ENCODE measurements at places on chromosomes 7 and 10.

- no peak for DNase-seq
Measured at GRCh38 chr10:70267161-70267933, 16.5 kb downstream of the NPFFR1 start.

GRCh38 chr7:83410989-83411591 lies 237.8 kb downstream of the SEMA3E start:
- DNase-seq: no peak

DNA sequence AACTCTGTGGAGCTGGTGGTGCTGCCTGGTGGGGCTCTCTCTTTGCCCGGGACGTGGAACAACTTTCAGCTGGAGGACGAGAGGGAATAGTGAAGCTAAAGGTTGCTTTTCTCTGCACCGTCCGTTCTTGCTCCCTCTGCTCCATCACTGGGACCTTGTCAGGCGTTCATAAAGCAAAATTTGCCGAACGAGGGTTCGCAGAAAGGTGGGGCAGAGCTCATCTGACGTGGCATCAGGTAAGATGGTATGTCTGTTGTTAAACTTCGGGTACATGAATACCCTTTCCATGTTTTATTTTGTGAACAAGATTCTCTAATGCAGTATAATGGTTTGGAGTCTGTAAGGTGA lies 416 bp downstream of the BBS9 start:
- DNase-seq: no peak

GRCh38 chr10:13161857-13162271 lies 506 bp downstream of the MCM10 start:
- DNase-seq: no peak

GRCh38 chr10:22643116-22643515 lies 71.3 kb downstream of the PIP4K2A start:
- no peak for DNase-seq

DNA sequence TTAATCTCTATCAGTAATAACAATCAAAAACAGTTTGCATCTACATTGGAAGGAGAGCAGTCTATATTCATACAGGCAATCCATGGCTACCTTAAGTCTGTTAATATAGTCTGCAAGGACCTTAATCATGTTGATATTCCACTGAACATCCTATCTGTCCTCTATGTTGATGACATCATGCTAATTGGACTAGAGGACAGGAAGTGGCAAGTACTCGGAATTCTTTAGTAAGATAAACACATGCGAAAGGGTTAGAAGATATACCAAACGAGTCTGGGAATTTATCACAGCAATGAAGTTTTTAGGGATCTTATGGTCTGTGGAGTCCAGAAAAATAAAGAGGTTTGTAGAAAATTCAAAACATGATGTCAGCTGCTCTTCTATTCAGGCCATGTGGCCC lies 11.3 kb upstream of the SAMD9L start:
- no peak for DNase-seq

- no peak for DNase-seq
Measured at GRCh38 chr10:61965703-61966395, 64.3 kb downstream of the ARID5B start.

GRCh38 chr10:6995341-6995740 lies 415.3 kb upstream of the PRKCQ start:
- DNase-seq: no peak

DNA sequence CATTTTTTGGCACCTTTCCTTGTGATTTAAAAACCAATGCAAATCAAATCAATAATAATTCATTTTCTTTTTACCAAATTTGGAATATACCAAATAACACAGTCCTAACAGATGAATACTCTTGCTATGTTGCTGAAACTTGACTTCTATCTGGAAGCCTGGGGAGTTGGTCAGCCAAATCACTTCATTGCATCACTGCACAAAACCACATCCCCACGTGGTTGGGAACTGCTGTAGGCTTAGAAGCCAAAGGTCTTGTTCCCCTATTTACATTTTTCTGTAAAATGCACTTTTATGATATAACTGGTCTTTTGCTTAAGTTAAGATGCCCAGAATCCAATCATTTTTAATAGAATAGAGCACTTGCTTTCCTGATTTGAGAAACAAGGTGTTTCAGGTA lies 15.2 kb downstream of the GPR85 start:
- DNase-seq: no peak

DNA sequence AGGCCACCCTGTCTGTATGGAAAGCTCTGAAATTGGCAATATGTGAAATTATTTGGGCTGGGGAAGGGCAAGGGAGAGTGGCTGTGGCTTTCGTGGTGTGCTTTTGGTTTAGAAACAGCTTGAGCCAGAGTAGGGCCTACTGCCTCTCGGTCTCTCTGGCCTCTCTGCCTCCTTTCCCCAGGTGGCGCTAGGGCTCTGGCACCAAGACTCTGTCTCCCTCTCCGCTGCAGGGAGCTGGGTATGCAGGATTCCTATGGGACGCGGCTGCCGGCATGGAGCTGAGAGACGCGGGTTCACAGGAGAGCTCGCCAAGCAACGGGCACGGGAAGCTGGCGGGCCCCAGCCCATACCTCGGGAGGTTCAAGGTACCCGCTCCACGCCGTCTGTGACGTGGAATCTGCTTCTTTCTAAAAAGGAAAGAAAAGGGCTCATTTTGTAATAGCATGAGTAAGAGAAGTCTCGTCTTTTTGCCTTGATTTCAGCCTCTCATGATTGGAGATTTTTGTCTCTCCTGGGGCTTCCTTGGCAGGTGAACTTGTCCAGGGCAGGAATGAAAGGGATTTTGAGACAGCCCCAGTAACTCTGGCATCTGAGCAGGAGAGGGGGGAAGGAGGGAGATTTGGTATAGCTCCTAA lies 105.1 kb upstream of the ANLN start:
- no peak for DNase-seq

DNA sequence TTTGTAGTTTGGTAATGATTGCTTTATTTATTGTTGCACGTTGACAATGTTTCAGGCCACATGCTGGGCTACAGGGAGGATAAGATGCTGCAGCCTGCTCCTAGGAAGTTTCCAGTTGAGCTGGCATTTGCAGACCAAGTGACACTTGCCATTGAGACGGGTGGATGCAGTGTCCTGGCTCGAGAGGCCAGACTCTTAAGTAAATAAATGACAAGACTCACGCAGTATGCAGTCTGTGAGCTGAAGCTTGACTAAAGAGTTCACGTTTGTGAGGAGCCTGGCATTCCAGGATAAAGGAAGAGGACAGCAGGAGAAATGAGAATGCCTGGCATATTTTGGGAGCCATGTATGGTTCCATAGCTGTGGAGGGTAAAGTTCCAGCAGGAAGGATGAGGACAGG lies 105.8 kb downstream of the BAMBI start:
- no peak for DNase-seq

DNA sequence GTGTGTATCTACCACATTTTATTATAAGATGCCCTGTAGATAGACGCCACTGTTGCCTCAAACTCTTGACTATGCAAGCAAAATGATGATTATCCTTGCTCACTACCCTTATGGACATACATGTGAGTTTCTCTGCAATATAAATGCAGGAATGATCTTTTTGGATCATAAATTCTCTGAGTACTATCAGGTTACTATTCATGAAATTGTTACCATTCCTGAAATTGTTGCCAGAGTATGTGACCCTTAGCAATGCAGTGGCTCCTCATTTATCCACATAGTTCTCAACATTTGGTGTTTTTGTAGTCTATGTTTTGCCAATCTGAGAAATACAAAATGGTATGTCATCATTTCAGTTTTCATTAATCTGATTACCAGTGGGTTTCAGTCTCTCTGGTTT lies 166.2 kb upstream of the FAM3C start:
- DNase-seq: no peak

GRCh38 chr10:72297281-72297804 lies 23.6 kb downstream of the DDIT4 start:
- DNase-seq: peak; percentile 77

DNA sequence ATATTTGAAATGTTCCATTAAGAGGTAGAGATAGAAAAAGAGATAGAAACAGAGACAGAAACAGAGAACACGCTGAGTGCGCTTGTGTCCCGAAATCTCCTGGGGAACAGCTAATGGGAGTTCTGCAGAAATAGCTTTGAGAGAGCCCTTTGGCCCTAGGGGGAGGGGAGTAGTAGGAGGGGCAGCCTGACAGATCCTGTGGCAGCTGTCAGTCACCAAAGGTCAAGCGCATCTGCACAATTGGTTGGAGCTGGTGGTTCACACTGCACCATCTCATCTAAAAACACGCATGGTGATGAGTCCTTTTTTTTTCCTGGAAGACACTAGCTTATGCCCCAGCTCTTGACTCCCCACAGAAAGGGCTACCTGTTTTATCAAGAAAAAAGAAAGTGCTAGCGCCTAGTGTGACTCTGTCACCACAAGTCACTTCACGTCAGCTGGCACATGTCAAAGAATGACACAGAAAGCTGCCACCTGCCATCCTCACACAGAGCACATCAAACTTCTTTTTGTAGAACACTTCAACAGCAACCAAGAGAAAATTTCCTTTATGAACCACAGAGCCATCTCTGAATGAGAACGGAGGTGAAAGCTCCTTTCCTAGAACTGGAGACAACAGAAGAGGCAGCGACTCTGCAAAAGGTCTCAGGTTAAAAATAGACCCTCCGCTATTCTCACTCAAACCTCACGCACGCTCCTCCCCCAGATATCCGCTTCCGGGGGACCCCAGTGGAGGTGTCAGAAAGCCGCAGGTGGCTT lies 125.7 kb downstream of the GFRA1 start:
- DNase-seq: no peak

DNA sequence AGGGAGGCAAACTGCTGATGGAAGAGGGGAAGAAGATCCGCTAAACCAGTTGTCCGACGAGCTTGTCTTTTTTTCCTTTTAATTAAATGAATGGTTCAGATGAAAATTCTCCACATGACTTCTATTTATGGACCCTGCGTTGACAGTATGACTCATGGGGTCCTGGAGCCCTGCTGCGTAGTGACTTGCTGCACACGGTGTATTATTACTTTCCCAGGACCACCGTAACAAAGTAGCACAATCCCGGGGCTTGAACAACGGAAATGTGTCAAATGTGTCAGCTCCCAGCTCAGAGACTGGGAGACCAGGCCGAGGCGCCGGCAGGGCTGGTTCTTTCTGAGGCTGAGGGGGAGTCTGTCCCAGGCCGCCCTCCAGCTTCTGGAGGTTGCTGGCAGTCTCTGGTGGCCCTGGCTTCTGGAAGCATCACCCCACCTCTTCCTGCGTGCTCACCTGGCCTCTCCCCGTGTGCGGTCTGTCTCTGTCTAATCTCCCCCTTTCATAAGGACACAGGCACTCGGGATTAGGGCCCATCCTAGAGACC lies 33.8 kb upstream of the MNX1 start:
- DNase-seq: no peak

- no peak for DNase-seq
Measured at GRCh38 chr10:4807761-4808507, 18.1 kb upstream of the AKR1E2 start.

DNA sequence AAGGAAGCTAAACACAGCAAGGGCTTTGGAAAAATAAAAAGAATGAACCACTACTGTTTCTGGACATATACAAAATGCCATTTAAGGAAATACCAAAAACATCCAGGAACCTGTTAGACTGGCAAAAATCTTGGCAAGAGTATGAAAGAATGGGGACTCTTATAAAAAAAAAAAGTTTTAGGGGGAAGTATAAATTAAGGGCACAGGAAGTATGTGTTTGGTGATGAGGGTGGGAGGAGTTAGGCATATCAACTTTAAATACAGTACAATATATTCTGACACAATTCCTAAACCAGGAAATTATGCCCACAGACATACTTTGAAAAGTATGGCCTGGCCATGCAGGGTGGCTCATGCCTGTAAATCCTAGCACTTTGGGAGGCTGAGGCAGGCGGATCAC lies 74.2 kb downstream of the WAPL start:
- DNase-seq: no peak

- no peak for DNase-seq
Measured at GRCh38 chr7:35232994-35233393, 20.9 kb downstream of the TBX20 start.

DNA sequence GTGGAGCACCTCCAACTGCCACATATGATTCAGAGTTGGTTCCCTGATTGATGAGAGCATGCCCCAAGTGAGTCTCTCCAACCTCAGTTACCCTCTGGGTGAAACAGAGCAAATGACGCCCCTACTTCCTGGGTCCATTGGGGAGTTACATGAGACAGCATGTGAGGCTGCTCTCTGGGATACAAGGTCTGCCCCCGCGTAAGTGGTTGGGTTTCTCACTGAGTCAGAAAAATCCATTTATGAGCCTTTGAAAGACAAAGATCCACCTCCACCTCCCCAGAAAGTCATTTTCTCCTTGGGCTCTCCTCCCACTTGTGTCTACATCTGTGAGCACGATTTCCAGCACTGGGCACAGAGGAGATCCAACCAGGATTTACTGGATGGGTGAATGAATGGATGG lies 70.7 kb upstream of the DNAAF5 start:
- no peak for DNase-seq

- DNase-seq: no peak
Measured at GRCh38 chr7:23291957-23292560, 7.1 kb upstream of the MALSU1 start.
